Activated CD4-positive, alpha-beta memory T cell treated with anti-CD3 and anti-CD28 coated beads for 36 hours (primary cell): ENCODE measurements at places on chromosomes 3 and 15.

DNA sequence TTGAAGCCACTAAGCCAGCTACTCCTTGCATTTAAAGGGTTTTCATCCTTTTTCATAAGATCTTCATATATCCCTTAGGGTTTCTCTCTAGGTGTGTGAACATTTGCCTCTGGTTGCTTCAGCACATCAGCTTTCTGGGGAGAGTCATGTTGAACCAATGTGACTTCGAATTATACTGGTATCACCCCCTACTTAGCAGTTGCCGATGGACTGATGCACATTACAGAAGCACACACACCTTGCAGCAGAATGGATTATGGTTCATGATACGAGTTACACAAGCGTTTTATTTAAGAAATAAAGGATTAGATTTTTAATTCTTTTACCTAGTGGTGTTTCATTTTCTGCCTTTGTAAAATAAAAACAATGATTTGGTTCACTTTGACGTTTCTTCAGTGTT lies 39.6 kb downstream of the FBXO22 start:
- DNase-seq = no peak

GRCh38 chr3:123586131-123586530 lies 1.3 kb upstream of the HACD2 start:
- DNase-seq = peak; percentile 66

GRCh38 chr15:80404057-80404760 lies at the start of gene ARNT2:
Gene ARNT2, plus strand, starts transcription at chr15:80404382. Its CDS starts 134 bp downstream, at chr15:80404516.
- DNase-seq = no peak

GRCh38 chr15:51935466-51936104 lies 36.0 kb downstream of the LEO1 start:
- DNase-seq = no peak

DNA sequence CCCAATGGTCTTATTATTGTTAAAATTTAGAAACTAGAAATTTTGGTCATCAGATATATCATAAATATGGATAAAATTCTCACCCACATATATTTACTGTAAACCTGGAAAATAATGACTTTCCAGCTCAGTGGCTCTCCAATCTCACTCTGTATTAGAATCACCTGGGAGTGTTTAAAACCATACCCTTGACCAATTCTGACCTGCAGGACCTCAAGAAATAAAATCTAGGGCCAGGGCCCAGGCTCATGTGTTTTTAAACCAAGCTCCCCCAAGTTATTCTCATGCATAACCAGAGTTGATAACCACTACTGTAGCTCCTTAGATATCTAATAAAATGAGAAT lies 372.1 kb downstream of the SHQ1 start:
- DNase-seq = no peak
